ENCODE measurements at places on chromosomes 1 and 21.
A peak's percentile ranks its signal among the peaks of the same experiment; 100 is the strongest.

GRCh38 chr1:174051956-174052355 lies 29.8 kb upstream of the RC3H1 start:
- DNase-seq: no peak

DNA sequence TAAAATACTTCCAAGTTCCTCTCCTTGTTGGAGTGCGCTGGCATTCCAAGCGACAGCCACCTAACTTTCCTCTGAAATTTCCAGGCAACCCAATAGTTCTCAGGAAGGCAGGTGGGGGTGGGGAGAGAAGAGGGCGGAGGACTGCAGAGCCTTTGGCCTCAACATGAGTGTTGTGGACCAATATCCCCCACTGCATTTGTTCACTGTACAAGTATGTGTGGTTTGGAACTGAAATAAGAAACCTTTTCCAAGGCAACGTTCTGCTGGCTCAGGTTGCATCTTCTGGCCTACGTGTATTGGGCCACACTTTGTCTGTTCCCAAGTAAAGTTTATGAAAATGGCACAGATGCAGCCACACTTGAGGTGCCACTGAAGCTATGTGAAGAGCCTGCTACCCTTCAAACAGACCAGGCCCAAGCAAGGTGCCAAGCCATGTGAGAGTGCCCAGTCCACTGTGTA lies 153.4 kb downstream of the DHRS3 start:
- DNase-seq: no peak

DNA sequence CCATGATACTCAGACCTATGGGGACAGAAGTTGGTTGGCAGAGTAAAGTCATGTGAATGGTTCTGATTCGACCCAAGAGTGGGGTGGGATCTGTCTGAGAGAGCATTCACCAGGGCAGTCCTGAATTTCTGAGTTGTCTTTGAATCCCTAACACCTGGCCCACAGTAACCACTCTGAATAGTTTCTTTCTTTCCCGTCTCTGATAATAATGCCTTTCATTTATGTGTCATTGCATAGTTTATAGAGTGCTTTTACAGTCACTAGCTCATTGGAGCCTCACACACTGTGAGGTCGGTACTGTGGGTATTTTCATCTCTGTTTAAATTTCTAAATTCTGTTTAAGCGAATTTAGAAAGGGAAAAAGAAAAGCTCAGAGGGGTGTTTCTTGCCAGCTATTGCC lies 147.1 kb downstream of the C1orf21 start:
- DNase-seq: no peak

DNA sequence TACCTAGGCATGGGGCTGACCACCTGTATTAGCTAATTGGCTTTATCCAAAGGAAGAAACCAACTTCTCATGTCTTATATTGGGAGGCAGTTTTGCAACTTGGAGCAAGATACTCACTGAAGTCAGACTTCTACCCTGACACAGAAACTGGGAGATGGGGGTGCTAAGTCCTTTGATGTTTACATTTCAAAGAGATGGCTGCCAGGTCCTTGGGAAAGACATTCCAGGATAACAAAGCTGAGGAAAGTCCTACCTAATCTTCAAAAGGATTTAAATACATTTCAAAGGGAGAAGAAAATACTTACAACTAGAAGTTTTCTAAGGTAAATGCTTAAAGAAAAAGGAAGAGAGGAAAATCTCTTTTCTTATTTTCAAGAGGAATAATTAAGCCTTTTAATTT lies 62.1 kb downstream of the FH start:
- DNase-seq: no peak

DNA sequence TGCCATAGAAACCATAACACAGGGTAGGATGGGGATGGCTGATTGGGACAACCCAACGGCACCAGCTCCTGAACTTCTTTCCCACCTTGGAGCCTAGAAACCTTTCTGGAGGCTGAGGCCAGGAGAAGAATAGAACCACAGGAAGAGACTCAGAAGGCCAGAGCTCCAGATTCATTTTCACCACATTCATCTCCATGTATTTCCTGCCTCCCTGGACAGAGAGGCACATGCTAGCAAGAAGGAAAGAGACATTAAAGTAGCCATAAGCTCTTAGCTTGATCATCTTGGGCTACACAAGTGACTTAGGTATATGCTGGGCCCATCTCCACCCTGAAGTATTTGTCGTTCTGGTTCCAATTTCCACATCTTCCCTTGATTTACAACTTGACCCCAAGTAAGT lies 44.1 kb downstream of the PLXNA2 start:
- no peak for DNase-seq

- no peak for DNase-seq
These were observed 116.1 kb downstream of the UCHL5 start for GRCh38 chr1:192943108-192943507.

- no peak for DNase-seq
These were observed 27.8 kb downstream of the FAM20B start for GRCh38 chr1:179053486-179053885.

GRCh38 chr1:206925106-206925736 lies 3.5 kb upstream of the FCMR start:
- peak; percentile 90 for DNase-seq

GRCh38 chr1:48114596-48115382 lies 107.7 kb upstream of the SLC5A9 start:
- no peak for DNase-seq

DNA sequence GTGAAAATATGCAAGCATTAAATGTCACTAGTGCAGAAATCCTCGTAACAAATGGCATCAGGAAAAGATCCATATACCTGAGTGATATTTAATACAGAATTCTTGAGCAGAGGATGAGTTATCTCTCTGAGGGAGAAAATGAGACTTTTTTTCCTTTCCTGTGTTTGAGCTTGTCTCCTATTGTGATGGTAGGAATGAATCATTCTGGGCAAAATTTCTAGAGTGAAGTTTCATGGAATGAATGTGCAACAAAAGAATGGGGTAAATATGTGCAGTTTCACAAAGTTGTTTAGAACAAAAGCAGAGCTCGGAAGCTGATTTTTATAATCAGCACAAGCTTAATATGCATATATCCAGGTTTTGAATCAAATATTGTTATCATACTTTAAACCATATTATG lies 4.6 kb downstream of the CTPS1 start:
- no peak for DNase-seq

DNA sequence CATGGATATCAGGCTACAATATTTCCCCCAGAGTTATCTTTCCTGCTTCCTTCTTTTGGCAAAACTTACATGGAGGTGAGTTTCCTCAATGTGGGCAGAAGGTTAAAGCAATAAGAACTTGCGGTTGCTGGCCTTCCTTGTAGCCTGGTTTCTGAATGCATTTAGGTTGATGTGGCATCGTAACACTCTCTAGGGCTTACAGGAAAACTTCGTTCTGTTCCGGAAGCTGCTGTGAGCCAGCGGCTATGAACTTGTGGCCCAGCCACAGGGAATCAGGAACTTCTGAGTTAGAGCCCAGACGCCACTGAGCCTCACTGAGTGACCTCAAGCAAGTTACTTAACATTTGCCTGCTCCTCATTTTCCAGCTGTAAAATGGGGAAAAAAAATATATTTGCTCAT lies 623.4 kb upstream of the ADAMTS5 start:
- DNase-seq: no peak

DNA sequence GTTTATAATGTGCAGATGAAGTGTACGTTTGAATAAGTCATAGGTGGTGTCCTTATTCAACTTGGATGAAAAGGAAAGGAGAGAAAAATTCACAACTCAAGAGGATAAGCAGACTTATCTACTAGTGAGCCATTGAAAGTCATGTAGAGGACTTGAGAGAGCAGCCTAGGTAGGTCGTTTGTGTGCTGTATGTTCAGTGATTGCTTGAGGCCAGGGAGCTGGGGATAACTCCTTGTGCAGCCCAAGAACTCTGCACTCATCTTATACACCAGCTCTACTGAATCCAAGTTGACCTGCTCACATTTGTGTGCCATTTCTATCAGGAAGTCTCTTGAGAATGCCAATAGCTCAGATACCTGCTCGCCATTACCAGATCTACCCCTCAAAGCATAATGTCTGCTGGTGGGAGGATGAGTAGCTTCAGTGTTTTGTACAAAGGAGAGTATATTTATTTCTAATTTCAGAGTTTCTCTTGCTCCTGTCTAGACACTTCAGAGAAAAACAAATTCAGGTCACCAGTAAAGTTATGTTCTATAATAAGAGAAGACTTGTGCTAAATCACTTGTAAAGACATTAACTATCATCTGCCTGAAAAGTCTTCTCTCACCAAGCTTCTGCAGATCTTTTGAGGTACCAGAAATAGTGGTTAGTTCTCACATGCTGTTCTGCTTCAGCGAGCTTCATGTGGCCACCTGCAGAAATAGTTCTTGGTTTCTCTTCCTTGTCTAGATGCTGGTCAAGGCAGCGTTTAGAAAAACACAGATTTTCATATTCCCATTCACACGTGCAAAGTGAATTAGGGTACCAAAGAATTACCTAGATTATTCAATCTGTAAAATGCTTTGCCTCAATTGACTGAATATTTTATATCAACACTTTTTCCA lies 10.8 kb downstream of the S1PR1 start:
- DNase-seq: no peak

GRCh38 chr1:32234792-32235191 lies 12.2 kb upstream of the FAM167B start:
- DNase-seq: no peak

GRCh38 chr1:117373932-117374331 lies 6.7 kb downstream of the MAN1A2 start:
- no peak for DNase-seq

DNA sequence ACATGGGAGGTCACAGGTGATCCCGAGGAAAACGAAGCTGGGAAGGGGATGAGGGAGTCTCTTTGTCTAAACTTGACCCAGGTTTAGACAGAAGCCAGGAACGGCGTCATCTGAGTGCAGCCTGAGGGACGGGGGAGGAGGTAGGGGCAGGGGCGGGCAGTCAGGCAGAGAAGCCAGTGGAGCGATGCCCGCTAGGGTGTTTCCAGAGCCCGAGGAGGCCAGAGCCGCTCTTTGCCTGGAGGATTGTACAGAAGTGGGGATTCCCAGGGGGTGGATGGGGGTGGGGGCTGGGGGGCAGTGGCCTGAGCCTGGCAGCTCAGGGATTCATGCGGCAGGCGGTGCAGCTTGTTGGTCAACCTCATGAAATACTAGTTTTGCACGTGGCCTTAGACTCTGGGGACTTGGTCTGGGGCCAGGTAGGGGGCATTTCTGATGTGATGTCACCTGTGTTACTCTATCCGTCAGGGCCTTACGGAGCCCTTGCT lies 58.4 kb downstream of the VPS26C start:
- DNase-seq: no peak

DNA sequence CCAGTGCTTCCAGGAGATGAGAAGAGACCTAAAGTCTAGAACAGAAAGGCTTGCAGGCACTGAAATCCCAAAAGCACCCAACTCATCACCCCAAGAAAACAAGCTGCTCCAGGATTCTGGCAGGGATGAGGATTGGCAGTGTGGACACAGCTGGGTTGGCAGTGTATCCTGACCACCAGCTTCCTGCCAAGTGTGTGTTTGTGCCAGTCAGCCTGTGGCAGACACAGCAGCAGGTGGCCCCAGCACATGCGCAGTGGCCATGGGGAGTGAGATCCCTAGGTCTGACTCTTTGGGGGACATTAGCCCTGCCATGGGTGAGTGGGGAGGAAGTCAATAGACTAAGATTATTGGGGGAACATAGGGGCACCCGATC lies 8.7 kb upstream of the SNAPIN start:
- DNase-seq: no peak

- DNase-seq: no peak
These were observed 41.0 kb downstream of the CDC42 start for GRCh38 chr1:22093513-22093912.

GRCh38 chr21:18253221-18253620 lies 8.6 kb downstream of the CHODL start:
- no peak for DNase-seq

- DNase-seq: no peak
These were observed 10.4 kb downstream of the DTL start for GRCh38 chr1:212045981-212046380.

DNA sequence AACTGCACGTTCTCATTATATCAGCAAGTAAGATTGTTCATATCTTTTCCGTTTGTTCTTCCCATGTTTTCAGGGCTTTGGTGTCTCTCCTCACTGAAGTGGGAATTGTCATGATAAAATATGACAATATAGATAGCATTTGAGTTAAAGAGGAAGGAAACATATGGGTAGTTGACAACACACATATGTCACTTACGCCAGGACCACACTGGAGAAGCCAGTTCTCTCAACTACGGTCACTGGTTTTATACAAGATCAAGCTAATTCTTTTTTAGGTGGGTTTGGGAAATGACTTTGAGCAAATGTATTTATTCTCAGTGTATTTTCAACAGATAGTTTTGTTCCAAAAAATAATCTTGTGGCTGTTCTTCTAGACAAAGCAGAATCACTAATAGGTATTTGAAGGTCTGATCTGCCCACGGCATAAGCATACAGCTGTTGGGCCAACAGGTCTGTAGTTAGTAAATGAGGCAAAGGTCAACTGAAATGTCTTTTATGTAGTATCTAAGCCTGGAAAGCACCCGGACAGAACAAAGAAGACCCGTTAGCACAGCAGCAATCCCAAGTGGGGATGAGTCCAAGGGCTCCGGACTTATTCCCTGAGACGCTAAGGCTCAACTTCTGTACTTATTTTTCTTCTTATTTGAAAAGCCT lies 433.6 kb upstream of the ZP4 start:
- DNase-seq: no peak

DNA sequence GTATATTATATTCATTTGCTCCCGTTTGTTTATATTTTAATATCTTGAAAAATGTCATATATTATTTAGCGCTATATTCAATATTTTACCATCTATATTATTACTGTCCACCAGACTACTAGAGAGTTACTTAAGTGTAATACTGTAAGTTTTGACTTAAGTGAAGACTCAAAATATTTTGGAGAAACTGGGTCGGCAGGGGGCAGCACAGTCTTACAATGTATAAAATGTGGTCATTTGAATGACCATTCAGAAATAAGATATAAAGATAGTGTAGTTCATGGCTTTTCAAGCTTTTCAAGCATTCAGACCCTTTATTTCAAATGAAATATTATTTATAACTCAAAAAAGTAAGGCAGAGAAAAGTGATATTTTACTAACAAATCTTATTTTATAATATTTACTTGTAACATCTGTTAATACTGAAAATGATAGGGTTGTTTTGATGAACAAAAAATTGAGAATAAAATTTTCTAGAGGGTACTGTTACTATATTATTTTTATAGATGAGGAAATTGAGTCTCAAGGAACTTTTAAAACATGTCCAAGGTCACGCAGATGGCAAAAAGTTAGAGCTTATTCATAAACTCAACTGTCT lies 89.0 kb upstream of the SERTAD4 start:
- DNase-seq: peak; percentile 79

GRCh38 chr1:92655197-92655801 lies 129.6 kb downstream of the EVI5 start:
- DNase-seq: no peak

DNA sequence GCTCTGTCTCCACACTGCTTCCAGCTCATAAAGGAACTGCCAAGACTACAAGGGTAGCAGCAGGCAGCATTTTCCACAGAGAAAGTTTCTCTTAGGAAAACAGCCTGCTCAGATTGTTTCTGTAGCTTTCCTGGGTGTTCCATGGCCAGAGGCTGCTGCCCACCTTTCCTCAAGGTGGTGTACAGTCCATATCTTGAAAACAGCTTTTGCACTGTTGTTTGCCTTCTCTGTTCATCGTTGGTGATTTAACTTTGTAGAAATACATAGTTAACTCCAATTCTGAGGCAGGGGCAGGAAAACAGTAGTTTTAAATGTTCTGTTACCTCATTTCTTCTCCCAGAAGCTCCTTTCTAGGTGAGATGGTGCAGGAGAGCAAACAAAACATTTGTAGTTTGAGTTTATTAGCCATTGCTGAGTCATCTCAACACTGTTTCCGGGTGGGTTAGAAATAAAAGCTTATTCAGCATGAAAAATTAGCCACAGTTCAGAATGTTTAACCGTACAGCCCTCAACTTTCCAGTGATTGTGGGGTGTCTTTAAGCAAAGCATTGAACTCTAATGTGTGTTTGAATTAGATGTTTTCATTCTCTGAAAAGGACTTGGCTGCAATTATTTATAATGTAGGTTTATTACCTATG lies 41.7 kb downstream of the DIP2A start:
- DNase-seq: no peak

Measured in suppressor macrophage treated with lipopolysaccharide for 4 hours (primary cell).